ENCODE measurements at places on chromosomes 7 and 10.

DNA sequence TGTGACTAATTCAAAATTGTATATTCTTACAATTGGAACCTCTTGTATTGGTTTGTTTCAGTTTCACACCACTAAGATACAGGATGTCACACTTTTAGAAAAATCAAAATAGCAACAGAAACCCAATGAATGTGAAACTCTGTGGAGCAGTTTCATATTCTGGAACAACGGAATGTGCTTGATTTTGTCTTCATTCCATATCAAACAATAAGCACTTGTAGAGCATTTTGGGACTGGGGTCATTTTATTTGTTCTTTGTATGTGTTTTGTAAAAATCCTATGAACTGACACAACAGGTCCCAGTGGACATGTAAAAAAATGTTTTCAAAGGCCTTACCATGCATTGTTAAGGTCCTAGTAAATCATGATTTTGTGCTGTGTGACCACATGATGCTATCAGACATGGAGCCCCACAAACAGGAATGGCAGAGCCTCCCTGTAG lies 123.1 kb downstream of the DKK1 start:
- no peak for DNase-seq

DNA sequence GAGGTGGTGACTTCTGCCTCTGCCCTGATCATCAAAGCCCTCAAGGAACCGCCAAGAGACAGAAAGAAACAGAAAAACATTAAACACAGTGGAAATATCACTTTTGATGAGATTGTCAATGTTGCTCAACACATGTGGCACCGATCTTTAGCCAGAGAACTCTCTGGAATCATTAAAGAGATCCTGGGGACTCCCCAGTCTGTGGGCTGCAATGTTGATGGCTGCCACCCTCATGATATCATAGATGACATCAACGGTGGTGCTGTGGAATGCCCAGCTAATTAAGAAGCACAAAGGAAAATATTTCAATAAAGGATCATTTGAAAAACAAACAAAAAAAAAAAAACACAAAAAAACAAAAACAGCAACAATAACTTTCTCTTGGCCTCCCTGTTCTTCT lies 59.5 kb upstream of the TOMM7 start:
- DNase-seq: no peak

DNA sequence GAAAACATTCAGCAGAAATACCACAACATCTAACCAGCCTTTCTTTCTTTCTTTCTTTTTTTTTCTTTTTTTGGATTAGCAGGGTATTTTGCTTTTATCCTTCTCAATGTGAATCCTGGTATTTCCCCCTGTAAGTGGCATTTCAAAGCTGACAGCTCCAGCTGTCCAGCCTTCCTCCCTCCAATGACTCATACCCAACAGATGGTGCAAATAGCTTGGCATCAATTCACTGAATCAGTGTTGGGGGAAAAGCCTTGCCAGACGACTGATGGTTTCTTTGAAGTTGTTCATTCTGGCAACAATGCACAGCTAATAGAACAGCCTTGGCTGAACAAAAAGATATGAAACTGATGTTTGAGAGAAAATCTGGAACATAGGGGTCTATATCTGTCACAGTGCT lies 316.8 kb upstream of the STEAP1 start:
- no peak for DNase-seq

DNA sequence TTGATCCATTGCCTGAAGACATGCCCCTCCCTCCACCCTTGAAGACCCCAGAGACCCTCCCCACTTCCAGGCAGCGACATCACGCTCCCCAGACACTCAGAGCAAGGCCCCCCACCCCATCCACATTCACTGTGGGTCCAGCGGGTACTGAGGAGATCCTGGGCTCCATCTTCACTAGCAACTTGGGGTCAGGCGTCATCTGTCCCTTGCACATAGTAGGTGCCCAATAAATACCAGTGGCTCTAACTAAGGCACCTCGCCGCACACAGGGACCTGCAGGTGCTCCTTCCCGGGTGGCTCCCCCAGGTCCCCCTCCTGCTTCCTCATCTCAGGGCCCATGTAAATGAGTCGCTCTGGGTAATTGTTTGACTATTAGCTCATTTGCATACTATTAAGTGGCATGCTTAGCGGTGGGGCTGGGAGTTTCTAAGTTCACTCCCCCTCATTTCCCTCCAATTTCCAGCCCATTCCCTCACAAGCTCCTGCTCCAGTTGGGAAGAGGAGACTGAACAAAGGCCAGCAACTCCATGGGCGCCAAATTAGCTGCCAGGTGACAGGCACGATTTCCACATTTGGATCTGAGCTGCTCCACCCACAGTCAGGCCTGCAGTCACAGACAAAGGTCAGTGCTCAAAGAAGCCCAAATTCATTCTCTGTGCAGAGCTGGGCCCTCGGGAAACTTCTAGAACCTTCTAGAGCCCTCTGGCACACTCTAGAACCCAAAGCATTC lies 29.7 kb downstream of the EBF3 start:
- no peak for DNase-seq

GRCh38 chr10:17237915-17238444 lies 9.9 kb downstream of the VIM start:
- DNase-seq: no peak

- DNase-seq: no peak
These were observed 28.1 kb downstream of the YWHAG start for GRCh38 chr7:76330673-76331072.

GRCh38 chr7:64653721-64654401 lies 12.1 kb upstream of the ZNF107 start:
- DNase-seq: no peak

- no peak for DNase-seq
These were observed 45.9 kb downstream of the HIPK2 start for GRCh38 chr7:139731802-139732470.

GRCh38 chr10:50360077-50360850 lies 108.9 kb upstream of the ASAH2 start:
- no peak for DNase-seq

GRCh38 chr10:29687421-29688164 lies 52.8 kb upstream of the SVIL start:
- DNase-seq: no peak

Measured in stimulated activated CD4-positive, alpha-beta T cell treated with anti-CD3 and anti-CD28 coated beads, Interleukin-15, amount 100 ng/mL, for 24 hours (primary cell).